ENCODE measurements at places on chromosomes 2 and 18. TPM values are rescaled to one million over a fixed set of nuclear protein-coding genes. Genes with fewer than 3 reads are reported as not detected.

DNA sequence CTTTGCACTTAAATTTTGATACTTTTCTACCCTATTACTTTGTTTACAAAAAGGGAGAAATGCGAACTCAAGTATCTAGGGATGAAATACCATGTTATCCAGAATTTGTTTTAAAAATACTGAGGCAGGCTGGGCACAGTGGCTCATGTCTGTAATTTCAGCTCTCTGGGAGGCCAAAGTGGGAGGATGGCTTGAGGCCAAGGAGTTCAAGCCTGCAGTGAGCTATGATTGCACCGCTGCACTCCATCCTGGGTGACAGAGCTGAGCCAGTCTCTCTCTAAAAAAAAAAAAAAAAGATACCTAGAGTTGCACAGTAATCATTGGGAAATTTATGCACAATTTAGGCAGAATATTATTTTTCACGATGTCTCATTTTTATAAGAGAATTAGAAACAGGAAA is 12.4 kb upstream of the VAPA start:
- no peak for DNase-seq

DNA sequence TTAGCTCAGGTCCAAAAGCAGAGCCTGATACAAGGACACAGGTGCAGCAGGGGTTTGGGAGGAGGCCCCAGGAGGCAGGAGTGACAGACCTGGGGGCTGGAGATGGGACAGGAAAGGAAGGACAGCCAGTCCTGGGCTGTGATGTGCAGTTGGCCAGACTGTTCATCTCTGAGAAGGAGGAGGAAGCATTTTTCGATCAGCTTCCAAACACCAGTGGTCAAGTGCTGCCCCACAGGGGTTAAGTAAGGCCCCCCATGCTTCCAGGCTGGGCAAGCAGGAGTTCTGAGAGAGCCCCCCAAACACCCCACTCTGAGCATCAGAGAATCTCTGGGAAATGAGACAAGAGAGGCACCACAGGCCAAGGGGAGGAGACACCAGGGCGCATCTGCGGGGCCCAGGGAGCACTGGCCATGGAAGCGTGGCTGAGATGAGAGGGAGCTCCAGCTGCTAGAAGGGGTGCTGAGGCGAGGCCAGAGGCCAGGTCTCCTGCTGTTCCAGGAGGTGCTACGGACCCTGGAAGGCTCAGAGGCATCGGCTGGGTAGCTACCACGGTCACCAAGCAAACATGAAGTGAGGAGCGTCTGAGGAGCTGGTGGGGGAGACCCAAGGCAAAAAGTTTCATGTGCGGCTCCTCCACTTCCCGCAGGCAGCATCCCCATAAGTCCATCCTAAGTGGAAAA is 5.6 kb upstream of the HDAC4 start:
- DNase-seq: no peak

- no peak for DNase-seq
Measured at GRCh38 chr2:207801259-207801658, 31.6 kb upstream of the FZD5 start.

GRCh38 chr2:224958873-224959272 is 83.4 kb downstream of the DOCK10 start:
- no peak for DNase-seq

DNA sequence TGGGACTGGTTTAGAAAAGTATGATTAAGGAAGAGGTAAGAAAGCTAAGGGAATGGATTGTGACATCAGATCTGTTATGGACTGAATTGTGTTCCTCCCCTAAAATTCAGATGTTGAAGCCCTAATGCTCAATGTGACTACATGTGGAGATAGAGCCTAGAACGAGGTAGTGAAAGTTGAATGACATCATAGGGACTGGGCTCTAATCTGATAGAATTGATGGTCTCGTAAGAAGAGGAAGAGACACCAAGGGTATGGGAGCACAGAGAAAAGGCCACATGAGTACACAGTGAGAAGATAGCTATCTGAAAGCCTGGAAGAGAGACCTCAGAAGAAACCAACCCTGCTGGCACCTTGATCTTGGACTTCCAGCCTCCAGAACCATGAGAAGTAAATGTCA is 178.3 kb downstream of the TRIB2 start:
- no peak for DNase-seq

- no peak for DNase-seq
Measured at GRCh38 chr2:79271456-79271855, 111.9 kb upstream of the REG3A start.

- DNase-seq: peak; percentile 21
Measured at GRCh38 chr2:168064011-168064998, 183.1 kb downstream of the STK39 start.

GRCh38 chr18:34837769-34838272 is 127.7 kb downstream of the DTNA start:
- DNase-seq: no peak

GRCh38 chr2:98698896-98699295 is 32.0 kb downstream of the MGAT4A start:
- DNase-seq: no peak

- DNase-seq: no peak
Measured at GRCh38 chr2:80168801-80169200, 135.8 kb downstream of the LRRTM1 start.

GRCh38 chr2:7984693-7985353 is 697.0 kb upstream of the ID2 start:
- DNase-seq: no peak

- no peak for DNase-seq
Measured at GRCh38 chr2:216556202-216556601, 57.6 kb downstream of the RPL37A start.

GRCh38 chr2:240832921-240833494 is 13.0 kb upstream of the KIF1A start:
- DNase-seq: no peak

DNA sequence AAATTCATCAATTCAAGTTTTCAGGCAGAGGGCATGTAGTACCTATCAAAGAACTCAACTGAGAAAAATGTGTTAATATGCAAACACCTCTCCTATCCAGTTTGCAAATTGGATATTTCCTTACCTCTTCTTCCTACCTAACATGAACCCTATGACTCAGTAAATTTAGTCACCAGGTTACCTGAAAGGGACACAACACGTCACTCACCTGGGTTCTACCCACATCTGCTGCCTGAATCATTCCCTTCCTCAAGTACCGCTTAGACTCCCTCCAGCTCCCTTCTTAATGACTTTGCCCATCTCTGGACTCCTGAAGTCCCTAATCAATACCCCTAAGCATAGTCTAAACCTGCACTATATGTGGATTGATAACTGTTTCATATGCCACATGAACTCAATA is 10.4 kb downstream of the ANKRD44 start:
- no peak for DNase-seq

- peak; percentile 21 for DNase-seq
Measured at GRCh38 chr2:113720167-113720566, 36.3 kb downstream of the SLC35F5 start.

GRCh38 chr18:64287926-64288325 is 139.0 kb upstream of the LINC00305 start:
- DNase-seq: no peak

Gene ANKRD44
- 11.3 TPM for total RNA-seq

Gene MYO7B
- total RNA-seq: 11.3 TPM

Gene IL1R2
- total RNA-seq: 4.3 TPM

Gene GPR45
- not detected for total RNA-seq
